ENCODE measurements at places on chromosomes 2 and 18.

DNA sequence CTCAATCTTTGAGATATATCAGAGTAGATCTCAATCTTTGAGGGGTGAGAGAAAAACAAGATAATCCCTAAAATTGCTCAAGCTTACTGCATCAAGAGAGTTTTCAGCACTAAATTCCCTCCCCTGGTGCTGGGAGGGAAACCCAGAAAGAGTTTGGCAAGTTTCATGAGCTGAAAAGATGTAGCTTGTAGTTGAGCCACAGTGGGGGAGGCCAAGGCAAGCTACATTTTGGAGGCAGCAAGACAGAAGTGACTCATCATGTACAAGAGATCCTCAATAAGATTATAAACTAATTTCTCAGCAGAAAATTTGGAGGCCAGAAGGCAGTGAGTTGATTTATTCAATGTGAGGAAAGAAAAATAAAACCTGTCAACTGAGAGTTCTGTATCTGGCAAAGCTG lies 308.2 kb downstream of the PIEZO2 start:
- no peak for DNase-seq

- DNase-seq, result no peak
Observed at GRCh38 chr18:37668971-37669747, 103.6 kb upstream of the CELF4 start.

- DNase-seq, result peak; percentile 90
Observed at GRCh38 chr2:130372055-130372832, 16.4 kb downstream of the PTPN18 start.

DNA sequence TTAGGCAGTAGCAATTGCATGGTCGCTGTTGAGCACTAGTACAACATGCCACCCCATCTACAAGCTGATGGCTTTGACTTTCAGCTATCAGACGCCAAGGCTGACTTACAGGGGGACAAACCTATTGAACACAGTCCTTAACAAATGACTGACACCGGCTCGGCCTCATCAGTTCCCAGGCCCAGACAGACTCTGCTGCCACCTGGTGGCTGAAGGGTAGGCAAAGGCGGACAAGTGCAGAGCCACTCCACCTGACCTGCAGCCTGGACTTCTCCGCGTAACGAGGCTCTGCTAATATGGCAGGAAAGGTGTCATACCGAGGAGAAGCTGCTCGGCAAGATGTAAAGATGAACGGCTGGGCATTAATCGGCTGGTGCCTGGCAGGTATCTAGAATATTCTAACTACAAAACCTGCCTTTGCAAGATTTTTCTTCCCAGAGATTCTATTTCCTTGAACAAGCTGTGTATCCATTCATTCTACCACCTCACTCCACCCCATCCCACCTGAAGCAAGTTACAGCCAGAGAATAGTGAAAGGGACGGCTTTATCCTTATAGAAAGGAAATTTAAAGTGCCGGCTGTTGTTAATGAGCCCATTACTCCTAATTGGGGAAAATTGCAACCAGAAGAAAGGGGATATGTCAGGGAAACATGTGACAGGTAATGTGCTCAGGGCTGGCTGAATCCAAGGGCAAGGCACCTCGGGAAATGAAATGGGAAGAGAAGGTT lies 67.4 kb downstream of the STEAP3 start:
- DNase-seq, result peak; percentile 87

GRCh38 chr2:76444732-76445131 lies 734.0 kb upstream of the GCFC2 start:
- no peak for DNase-seq

DNA sequence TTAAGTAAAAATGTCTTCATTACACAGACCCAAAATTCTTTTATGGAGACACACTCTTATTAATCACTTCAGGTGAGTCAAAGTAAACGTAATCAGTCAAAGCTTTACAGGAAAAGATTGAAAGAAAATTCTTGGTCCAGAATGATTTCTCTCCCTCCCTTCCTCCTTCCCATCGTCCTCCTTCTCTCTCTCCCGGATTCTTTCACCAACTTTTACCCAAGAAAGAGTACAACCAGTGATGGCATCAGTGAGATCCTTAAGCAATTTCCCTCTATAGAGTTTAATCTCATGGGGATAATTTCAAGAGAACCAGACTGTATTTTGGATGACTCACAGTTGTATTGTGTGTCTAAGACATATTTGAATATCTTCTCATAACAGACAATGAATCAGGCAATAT lies 258.1 kb downstream of the ALK start:
- no peak for DNase-seq

DNA sequence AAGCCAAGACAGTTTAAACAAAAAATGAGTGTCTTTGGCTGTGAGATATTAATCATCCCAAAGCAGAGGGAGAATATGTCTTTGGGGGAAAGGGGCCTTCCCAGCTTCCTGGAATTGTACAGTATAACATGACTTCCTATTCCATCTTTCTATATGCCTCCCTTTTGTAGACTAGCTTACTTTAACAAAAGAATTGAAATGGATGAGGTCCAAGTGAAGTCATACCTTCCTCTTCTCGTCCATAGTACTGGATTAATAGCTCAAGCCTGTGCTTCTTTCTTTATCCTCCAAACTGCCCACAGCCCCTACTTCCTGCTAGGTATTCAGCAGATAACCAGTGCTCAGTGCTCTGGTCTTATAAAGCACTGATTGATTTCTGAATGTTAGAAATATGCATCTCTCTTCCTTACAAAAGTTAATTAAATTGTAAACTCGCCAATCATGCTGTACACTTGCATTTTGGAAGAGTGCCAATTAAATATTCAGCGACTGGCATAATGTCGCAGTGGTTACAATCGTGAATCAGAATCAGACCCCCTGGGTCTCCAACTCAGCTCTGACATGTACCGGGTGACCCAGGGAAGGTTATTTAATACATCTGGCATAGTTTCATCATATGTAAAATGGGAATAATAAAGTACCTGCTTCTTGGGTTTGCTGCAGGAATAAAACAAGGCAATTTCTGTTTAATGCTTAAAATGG lies 325.1 kb downstream of the RND3 start:
- no peak for DNase-seq

DNA sequence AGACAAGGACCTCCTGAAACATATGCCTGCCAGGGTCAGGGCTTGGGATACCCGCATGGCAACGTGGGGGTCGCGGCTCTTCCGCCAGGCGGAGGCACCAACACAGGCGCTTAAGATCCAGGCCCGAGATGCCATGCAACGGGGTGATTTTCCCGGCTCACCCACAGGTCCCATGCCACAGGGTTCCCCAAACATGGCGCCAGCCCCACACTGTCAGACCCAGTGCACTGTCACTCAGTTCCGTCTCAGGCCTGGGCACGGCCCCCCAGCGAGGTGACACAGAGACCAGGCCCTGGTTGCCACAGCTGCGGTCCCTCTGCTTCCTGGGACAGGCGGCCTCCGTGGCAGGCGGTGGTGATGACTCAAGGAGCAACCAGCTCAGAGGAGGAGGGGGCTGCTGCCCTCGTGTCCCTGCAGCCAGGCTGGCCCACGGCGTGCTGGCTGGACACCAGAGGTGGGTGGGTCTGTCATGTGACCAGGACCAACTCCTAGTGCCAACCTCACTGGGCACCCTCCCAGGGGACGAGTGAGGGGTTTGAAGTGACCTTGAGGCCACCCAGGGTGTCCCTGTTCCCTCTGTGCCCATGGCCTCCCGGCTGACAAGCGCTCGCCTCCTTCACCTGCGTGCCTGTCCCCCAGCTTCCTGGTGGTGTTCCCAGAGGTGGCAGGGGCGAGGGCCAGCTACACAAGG lies 4.9 kb downstream of the PDCD1 start:
- peak; percentile 38 for DNase-seq

DNA sequence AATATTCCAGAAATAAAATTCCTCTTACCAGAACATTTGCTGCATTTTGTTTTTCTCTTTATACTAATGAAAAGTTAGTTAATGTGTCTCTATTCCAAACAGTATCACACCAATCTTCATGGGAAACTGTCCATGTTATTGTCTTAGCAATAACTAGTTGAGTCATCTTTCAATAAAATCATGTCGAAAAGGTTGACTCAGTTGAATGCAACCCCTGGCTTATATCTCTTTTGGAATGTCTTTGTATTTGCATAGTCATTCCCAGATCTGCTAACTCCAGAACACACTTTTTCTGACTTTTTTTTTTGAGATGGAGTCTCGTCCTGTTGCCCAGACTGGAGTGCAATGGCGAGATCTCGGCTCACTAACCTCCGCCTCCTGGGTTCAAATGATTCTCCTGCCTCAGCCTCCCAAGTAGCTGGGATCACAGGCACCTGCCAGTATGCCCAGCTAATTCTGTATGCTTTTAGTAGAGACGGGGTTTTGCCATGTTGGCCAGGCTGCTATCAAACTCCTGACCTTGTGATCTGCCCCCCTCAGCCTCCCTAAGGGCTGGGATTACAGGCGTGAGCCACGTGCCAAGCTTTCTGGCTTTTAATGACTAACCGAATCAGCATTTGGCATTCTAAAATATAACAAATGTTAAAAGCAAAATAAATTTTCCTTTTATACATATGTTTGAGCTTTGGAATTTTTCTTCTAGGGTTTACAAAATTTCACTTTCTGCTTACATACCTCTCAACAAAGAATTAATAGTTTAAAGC lies 133.2 kb upstream of the GULP1 start:
- no peak for DNase-seq

GRCh38 chr2:174035981-174036742 lies 71.0 kb upstream of the SP3 start:
- DNase-seq, result no peak

DNA sequence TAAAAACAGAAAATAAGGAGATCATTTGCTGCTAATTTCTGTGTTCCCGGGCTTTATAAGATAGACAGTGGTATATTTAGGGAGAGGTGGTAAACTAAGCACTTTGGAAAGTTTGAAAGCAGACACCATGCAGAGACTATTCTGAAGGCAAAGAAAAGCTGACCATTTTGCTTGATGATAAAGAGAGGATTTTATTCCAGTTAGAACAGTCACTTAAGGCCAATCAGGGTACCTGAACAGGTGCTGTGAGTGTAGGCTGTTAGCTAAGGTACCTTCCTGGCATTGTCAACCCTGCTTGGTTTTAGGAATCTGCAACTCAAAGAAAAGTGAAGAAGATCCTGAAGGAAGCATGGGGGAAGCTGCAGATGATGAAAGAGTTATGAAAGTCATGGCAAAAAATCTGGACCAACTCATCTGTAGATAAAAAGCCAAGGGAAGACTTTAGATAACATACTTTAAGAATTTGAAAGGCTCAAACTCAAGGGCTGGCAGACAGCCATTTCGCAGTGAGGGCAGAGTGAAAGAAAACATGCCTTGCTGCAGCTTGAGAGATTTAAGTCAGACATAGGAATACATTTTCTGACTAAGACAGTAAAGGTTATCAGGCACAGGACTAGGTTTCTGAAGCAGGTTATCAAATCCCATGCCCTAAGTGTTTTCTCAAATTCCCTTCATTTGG lies 80.1 kb upstream of the ARL5A start:
- no peak for DNase-seq

DNA sequence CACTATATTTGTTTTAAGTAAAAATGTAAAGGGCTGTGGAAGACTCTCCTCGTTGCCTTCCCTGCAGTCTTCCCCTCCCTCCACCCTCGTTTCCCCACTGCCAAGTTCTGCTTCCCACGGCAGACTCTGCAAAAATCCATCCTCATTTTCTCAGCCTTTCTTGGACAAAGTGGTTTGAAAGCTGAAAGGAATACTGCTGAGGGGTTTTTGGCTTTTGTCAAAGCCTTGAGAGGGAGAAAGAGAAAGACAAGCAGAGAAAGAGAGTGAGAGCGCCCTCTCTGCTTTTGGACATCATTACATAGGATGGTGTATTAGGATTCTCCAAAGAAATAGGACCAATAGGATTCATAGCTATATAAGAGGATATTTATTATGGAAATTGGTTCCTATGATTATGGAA lies 455.9 kb upstream of the SOX11 start:
- DNase-seq, result no peak

GRCh38 chr18:24518596-24518995 lies 58.2 kb downstream of the HRH4 start:
- no peak for DNase-seq

- peak; percentile 66 for DNase-seq
Observed at GRCh38 chr2:62362561-62362960, 143.4 kb downstream of the TMEM17 start.

DNA sequence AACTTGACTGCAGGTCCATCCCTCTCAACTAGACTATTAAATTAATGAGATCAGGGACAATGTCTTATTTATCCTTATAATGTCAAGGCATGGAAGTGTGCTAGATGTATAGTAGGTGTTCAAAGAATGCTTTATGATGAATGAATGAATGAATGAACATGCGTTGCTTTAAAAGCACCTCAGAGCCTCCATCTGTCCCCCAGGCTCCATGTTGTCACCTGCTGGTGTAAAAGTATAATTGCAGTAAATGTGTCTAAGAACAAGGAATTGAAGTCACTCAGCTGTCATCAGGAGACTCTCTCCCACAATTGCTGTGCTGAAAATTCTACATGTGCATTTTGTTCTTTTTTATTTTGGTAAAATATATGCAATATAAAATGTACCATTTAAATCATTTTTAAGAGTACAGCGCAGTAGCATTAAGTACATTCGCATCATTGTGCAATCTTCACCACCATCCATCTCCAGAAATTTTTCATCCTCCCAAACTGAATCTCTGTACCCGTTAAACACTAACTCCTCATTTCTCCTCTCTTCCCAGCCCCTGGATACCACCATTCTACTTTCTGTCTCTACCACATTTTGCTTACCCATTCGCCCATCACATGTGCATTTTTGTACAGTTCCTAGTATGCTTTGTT lies 52.6 kb downstream of the GNAL start:
- DNase-seq, result peak; percentile 64

DNA sequence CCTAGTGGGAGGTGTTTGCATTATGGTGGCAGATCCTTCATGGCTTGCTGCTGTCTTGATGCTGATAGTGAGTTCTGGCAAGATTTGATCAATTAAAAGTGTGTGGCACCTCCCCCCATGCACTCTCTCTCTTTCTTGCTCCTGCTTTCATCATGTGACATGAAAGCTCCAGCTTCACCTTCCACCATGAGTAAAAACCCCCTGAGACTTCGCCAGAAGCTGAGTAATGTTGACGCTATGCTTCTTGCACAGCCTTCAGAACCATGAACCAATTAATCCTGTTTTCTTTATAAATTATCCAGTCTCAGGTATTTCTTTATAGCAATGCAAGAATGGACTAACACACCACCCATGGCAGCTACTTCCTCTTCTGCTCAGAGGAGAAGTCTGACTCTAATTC lies 2181.4 kb upstream of the PIK3C3 start:
- no peak for DNase-seq

- no peak for DNase-seq
Observed at GRCh38 chr2:391696-392095, 103.8 kb upstream of the ALKAL2 start.

- DNase-seq, result no peak
Observed at GRCh38 chr2:32277363-32277673, 386 bp upstream of the YIPF4 start.

GRCh38 chr2:65377556-65378192 lies 54.7 kb downstream of the SPRED2 start:
- DNase-seq, result no peak

DNA sequence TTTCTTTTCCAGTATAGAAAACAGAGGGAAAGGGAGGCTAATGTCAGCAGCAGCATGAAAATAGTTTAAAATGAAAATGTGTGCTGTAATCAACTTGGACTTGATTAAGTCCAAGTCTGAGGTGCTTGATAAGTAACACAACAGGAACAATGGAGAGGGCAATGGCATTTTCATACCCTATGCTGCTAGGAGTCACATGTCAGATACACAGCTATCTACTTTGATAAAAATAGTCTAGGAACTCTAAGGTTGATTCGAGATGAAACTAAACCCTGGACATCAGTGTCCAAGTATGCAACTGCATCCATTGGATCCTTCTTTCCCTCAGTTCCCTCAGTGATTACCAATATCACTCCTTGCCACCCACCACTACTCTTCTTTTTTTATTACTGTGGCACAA lies 4.6 kb upstream of the C18orf63 start:
- no peak for DNase-seq

Measured in GM13976 (cell line).